Neuronal stem cell (in vitro differentiated cells): ENCODE measurements at places on chromosomes 4 and X.

DNA sequence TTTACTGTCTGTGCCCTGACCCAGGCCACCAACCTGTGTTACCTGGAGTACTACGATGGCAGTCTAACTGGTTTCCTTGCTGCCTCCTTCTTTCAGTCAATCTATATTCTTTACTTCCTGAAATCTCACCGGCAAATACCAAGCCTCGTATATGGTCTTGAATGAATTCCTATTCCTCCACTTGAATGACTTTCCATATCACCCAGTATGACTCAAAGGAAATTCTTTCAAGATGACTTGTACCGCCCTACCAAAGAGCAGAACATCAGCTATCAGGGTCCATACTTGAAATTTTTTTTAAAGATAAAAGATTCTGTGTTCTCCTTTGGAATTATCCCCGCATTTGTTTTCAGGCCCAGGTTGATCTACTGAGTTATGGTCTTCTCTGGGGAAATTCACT is 378.0 kb downstream of the AFF2 start:
- no peak for DNase-seq

GRCh38 chrX:154797006-154797405 is 8.3 kb downstream of the MPP1 start:
- DNase-seq, result no peak

DNA sequence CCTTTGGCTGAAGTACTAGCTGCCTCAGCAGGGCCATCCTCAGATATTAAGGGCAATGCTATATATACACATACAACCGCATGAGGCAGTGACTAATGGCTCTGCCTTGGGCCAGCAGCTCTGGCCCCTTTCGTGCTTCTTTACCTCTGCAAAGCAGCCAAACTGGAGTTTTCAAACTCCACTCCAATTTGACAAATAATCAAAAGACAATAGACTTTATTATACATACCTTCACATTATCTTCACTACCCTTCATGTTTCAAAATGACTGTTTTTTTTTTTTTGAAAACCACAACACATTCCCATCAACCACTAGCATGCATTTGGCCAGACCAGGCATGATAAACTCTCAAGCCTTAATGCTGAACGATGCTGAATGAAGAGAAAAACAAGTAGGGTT is 187.7 kb downstream of the ENOX2 start:
- no peak for DNase-seq

DNA sequence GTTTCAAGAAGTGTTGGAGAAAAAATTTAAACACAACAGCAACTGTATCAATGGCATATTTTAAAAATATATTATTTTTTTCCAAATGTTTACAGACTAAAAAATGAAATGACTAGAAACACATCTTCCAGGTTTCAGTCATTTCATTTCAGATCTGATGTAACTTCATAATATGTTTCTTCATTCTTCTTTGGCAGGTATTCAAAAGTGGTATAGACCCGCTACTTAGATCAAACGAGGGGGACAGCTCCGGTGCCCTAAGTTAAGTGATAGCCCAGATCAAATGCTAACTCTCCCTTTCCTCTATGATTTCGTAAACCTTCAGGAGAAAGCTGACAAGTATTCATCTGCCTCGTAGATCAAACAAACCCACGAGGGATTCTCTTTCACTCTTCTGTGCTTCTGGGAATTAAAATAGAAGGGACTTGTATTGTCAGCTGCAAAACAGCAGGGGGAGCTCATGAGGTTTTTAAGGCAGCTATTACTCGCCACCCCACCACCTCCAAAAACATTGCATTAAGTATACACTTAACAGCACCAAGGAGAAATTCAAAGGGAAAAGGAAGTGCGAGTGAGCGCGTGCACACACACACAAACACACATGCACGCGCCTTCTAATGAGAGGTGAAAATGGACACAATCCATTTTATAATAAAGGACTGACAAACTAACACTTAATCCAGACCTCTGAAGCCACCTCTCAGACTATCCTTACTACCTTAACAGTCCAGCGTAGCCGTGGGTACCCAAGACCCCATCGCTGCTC is 21.4 kb downstream of the HELT start:
- no peak for DNase-seq

DNA sequence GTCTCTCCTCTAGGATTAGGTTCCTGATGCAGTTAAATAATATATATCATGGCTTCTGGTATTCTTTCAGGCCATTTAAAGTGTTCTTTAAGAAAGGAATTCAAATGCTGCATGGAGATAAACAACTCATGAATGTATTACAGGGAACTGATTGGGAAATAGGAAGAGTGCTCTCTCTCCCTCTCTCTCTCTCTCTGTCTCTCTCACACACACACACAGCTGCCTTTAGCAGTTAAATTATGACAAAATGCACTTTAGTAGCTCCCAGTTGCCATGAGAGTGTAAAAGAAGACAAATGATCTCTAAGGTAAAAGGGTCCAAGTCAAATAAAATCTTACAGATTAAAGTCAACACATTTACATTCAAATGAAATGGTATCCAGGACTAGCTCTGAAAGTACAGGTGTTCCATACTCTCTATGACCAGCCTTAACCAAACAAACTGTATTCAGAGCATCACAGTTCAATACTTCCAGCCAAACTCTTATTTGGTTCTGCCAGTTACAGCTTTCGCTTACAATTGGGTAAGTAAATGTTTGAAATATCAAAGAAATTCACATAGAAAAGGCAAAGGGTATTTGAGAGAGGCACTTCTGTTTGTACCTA is 94.7 kb upstream of the CXXC4 start:
- DNase-seq, result no peak

DNA sequence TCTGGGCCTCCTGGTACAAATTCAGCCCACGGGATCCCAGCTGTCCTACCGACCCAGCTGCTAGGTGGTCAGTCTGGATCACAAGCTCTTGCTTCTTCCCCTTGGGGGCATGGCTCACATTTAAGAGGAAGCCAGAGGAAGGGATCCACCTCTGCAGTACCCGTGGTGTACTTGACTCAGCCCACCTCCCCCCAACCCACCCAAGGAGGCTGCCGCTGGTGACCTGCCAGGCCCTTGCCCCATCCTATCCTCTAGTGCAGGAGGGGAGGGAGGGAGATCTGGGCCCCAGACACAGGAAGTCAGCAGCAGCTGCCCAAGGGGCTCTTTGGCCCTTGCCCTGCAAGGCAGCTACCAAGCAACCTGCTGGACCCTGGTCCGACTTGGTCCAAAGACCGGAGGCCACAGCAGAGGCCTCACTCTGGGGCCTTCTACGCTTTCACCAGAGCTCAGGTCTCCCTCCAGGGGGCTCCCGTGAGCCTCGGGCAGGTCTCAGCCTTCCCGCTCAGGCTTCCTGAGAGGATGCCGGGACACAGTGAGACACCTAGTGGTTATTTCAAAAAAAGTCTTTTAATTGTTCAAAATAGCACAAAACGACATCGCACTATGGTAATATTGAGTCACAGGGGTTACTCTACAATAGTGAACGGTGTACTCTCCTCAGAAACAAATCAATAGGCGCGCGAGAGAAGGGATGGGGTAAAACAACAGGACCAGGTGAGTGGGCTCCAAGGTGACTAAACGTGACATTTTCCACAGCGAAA is 2.7 kb upstream of the RENBP start:
- DNase-seq, result peak; percentile 56

DNA sequence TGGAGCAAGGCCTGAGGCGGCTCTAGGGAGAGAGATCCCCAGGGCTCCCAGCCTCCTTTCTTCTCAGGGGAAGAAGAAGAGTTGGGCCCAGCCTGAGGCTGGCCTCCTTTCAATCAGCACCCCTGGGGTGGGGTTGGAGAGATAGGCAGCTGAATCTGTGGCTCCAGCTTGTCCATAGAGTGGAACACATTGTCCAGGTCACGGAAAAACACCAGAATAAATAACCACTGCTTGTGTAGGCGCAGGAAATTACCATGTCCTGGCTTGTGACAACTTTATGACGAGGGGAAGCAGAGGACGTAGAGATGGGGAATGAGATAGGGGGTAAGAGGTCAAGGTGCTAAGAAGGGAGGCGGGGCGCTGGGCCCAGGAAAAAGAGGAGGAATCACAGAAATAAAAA is 80.8 kb upstream of the EFNB1 start:
- no peak for DNase-seq

DNA sequence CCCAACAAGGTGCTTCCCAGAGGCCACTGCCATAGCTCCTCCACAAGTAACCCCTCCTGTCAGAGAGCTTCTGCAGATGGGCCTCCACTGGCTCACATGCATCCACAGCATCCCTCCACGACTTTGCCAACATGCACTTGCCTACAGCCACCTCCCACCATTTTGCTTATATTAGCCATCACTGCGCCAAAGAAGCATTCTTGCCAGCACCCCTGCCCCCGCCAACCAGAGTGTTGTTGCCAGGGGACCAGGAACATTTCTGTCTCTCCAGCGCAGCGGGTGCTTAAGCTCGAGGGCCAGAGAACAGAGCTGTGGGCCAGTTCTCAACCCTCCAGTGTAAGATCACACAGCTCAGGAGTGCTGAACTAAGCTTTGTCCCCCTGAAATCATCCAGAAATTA is 517.6 kb downstream of the PABPC4L start:
- no peak for DNase-seq

DNA sequence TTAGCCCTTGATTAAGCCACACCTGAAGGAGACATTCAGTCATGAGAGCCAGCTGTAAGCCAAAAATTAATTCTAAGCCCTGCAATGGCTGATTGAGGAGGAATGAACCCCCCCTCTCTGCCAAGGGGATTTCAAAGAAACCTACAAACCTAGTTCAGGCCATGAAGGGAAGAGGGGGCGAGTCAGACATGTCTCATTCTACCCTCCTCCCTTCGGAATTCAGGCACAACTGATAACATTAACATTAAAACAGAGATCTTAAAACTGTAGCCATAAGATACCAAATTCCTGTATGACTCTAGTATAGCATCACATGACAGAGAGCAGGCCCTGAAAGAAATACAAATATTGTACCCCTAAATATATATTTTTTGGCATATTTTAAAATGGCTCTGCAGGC is 40.4 kb upstream of the AFAP1 start:
- no peak for DNase-seq

GRCh38 chrX:29477878-29478277 is 737.5 kb upstream of the MAGEB2 start:
- DNase-seq, result no peak

DNA sequence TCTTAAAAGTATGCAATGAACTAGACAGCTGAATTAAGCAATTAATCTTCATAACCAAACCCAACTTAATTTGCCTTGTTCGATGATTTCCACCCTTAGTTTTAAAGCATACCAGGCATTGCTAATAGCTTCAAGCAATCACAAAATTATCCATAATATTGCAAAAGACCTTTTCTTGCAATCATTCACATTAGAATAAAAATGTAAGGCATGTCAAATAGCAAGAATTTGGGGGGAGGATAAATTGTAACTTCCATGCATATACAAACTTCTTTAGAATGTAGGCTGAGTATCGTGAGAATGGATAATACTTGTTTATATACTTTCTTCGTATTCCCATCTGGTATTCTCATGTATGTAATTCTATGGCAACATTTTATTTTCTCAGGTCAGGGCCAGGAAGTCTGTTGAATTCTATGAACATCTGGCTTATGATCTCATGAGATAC is 28.7 kb upstream of the BMP2K start:
- no peak for DNase-seq

GRCh38 chr4:183517194-183517593 is 12.3 kb downstream of the ING2 start:
- DNase-seq, result no peak

GRCh38 chrX:54194982-54195588 is 12.0 kb upstream of the FAM120C start:
- no peak for DNase-seq

GRCh38 chrX:24684048-24684447 is 9.7 kb upstream of the POLA1 start:
- DNase-seq, result no peak

DNA sequence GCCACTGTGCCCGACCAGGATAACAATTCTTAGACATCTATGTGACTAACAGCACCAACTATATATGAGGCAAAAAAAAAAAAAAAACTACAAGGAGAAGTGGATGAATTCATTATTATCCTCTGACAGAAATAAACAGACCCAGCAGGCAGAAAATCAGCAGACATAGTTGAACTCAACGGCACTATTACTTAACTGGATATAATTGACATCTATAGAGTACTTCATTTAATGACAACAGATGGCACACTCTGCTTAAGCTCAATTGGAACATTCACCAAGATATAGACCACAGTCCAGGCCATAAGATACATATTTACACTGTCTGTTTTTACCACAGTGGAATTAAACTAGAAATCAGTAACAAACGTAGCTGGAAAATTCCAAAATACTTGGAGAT is 13.3 kb downstream of the CLDN22 start:
- DNase-seq, result no peak

GRCh38 chr4:180814875-180815417 is 1428.3 kb upstream of the TENM3 start:
- no peak for DNase-seq

DNA sequence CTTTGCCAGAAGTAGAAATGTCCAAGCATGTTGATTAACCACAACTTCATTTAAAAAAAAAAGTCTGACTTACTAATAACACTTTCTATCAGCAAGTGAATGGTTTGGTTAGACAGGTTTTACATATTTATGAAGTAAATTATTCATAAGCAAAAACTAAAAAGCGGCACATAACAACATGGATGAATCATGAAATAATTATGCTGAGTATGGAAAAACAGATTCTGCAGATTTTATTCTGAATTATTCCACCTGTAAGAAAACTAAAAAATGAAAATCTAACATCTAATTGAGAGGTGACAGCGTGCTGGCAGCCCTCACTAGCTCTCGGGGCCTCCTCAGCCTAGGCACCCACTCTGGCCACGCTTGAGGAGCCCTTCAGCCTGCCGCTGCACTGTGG is 173.5 kb downstream of the ADAM29 start:
- no peak for DNase-seq

DNA sequence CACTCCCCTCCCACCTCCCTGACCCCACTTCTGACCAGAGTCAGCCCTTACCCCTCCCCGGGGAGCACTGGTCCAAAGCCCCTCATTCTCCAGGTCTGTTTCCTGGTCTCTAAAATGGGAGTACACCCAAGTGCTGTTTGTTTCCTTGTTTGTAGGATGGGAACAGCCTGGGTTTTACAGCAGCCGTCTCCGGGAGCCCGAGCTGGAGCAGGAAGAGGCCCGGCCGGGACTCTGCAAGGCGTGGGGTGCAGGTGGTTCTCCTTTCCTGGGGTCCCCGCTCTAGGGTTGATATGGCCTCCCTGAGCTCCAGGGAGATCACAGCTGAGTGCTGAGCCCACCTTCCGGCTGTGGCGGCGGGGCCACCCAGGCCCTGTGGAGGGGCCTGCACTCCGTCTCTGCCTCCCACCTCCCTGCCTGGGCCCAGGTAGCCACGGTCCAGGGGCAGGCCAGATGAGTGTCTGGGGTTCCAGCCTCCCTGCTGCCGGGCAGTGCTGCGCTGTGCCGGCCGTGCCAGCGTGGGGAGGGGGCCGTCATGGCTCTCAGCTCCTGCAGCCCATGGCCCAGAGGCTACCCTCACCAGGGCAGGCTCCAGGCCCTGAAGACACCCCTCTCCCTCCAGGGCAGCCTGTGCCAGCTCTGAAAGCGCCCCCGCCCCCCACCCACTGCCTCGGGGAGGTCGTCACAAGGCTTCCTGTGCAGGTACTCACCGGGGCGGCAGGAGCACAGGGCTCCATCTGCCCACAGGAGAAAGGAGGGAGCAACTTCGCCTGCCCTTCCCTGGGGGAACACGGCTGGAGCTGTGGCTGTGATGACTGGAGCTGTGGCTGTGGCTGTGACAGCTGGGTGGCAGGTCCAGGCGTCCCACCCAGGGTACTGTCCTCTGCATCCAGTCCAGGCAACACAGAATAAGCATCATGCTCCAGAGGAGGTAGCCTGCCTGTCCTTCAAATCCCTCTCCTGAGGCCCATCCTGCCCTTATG is 98.8 kb downstream of the ADRA2C start:
- no peak for DNase-seq
